Lung microvascular endothelial cell (primary cell): ENCODE measurements at places on chromosomes 3 and 15. TPM values are rescaled to one million over a fixed set of nuclear protein-coding genes. Genes with fewer than 3 reads are reported as not detected.

DNA sequence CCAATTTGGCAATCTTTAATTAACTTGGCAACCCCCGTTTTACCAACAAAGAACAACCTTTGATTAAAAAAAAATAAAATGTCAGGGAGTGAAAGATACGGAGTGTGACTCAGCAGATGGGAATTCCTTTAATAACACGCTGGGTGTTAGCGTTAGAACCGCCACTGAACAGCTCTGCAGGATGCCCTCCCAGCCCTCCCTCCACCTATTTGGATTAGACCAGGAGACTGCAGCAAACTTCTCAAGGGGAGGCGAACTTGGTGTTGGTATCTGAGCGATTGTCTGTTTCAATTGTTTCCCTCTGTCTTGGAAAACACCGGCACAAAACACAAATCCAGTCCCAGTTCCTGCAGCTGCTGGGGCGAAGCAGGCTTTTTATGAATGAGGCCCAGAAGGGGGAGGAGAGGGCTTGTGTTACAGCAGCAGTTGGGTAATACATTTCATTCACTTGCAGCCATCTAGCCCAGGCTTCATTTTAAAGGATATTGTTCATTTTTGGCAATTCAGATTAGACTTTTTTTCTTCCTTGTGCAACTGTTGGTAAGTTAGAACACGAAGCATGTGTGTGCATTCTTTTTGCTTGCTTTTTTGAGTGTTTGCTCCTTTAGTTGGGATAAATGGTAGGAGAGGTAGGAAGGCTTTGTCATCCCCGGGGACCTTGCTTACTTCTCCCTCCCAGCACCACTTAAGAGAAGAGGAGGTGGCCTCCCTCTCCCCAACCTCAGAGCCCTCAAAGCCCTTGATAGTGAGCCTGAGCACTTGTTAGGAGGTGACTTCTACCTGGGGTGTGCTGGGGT, 152.3 kb downstream of the IGF1R start:
- DNase-seq: peak; percentile 81

The C15orf62 gene
- 0.22 and 0.40 TPM in 2 replicates for total RNA-seq

DNA sequence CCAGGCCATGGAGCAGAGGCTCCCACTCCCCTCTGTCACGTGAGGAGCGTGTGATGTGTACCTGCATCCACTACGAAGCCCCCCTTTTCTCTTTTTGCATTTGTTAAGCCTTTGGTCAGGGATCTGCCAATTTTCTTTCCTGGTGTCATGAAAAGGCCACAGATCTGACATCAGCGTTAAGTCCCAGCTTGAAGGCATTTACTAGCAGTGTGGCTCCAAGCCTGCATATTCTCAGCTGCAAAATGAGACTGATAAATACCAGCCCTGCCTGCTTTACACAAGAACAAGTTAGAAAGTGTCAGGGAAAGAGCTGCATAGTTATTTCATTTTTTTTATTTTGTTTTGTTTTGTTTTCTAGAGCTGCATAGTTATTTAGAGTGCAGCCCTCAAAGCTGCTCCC, 2.3 kb upstream of the ANKRD63 start:
- no peak for DNase-seq

DNA sequence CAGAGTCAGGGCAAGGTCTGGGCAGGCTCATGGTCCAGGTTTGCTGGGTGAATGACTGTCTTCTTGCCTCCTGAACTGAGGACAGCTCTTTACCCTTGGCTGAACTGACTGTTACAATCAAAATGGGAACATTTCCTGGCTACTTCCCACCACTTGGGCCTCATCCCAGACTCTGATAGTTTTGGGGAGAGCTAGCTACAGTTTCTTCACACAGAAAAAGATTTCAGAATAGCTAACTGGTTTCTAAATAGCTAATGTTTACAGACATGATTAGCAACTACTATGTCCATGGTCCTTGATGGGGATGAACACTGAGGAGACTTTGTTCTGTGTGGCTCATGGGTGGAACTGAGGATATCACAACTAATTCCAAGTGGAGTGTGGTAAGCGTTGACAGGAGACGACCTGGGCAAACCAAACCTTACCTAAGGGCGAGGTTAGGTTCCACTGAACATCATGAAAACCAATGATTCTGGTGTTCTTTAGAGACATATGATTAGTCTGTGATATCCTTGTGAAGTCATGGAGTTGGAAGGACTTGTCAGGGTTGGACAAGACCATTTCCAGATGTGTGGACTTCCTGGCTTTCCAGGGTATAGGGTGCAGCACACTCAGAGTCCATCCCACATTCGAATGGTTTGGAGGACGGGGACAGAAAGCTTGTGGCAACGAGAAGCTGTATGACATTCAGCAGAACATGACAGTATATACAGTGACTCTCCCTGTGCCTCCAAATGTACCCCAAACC, 7.3 kb downstream of the ALPK3 start:
- no peak for DNase-seq

- no peak for DNase-seq
Observed at GRCh38 chr3:3799173-3800079, at the start of gene LRRN1. LRRN1 (plus strand) TSS chr3:3799431; CDS start chr3:3844642, 45,211 bp downstream.

- no peak for DNase-seq
Observed at GRCh38 chr3:3288255-3288654, 108.8 kb upstream of the CRBN start.
